Stimulated activated CD8-positive, alpha-beta memory T cell treated with anti-CD3 and anti-CD28 coated beads, Interleukin-4, amount 100 ng/mL, for 1 hour (primary cell): ENCODE measurements at places on chromosomes 3 and 15.

- no peak for DNase-seq
Measured at GRCh38 chr3:63069806-63070475, 194.7 kb upstream of the CADPS start.

DNA sequence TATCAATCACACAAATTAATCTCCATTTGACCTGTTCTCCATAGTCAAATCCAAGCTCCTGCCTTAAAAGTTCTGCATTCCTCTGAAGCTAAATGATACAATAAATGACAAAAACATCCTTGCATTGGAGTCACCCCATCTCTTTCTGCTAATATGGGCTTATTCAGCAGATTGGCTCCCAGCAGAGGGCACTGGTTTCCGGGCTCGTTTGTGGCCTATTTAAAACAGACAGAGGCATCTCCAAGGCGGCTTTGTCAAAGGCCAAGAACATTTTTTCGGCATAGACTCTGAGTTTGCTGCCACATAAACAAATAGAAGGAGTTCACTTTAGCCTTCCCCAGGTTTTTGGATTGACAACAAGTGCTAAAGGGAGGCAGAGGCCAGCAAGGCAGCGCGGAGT lies 204.4 kb upstream of the RASGRP1 start:
- no peak for DNase-seq

GRCh38 chr3:155420406-155420805 lies 126.9 kb upstream of the STRIT1 start:
- no peak for DNase-seq

GRCh38 chr3:45551214-45552010 lies 43.1 kb upstream of the LIMD1 start:
- DNase-seq = no peak

GRCh38 chr3:116186049-116186448 lies 259.2 kb downstream of the LSAMP start:
- DNase-seq = no peak

- DNase-seq = no peak
Measured at GRCh38 chr15:81825136-81825535, 220.7 kb downstream of the MEX3B start.

GRCh38 chr3:37291275-37291700 lies 116.9 kb upstream of the LRRFIP2 start:
- no peak for DNase-seq

DNA sequence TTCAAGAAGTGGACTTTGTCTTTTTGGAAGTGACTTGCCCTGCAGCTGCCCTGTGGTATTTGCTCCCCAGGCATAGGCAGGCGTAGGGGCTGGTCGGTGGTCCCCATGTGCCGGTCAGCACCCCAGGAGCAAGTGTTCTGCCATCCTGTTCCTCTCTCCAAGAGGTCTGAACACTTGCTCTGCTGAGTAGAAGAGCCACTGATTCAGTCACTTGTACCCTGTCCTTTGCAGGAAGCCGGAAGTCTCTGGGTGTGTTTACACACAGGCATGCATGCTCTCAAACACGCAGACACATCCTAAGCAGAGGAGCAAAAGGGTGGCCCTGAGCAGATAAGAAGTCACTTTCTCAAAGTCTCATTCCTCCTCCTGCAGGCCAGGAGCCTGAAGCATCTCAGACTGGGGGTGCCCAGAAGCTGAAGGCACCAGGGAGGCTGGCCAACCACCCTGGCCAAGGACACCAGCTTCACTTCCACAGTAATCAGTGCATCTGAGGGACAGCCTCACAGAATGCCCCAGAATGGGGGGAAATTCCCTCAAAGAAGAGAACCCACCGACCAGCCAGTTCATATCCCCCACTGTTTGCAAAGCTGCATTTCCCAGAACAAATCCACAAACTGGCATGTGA lies 88.7 kb upstream of the POMGNT2 start:
- no peak for DNase-seq

GRCh38 chr15:83324799-83325198 lies 40.3 kb upstream of the BNC1 start:
- no peak for DNase-seq

GRCh38 chr3:192408007-192408646 lies 319.2 kb downstream of the FGF12 start:
- DNase-seq = no peak

DNA sequence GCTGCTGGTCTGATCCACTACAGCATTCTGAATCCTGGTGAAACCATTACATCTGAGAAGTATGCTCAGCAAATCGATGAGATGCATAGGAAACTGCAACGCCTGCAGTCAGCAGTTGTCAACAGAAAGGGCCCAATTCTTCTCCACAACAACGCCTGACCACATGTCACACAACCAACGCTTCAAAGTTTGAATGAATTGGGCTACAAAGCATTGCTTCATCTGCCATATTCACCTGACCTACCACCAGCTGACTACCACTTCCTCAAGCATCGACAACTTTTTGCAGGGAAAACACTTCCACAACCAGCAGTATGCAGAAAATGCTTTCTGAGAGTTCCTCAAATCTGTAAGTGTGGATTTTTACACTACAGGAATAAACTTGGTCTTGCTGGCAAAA lies 54.7 kb upstream of the C2CD4B start:
- DNase-seq = no peak

DNA sequence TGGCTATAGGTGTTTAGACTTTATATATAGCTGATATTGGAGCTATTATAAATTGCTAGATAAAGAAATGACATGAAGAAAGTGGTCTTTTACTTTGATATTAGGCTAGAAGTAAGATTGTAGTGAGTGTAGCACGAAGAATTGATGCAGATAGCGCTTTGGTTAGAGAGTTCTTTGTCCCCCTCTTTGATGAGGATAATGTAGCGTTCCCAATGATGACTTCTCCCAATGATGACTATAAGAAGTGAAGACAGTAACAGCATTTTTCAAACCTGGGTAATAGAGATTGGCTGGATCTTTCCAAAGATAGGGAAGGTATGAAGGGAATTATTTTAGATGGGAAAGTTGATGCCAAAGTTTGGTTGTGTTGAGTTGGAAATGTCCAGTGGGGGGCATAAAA lies 4.3 kb downstream of the MINDY2 start:
- DNase-seq = no peak
